ENCODE measurements at places on chromosomes 4 and X.

- no peak for DNase-seq
These were observed 225.0 kb downstream of the QDPR start for GRCh38 chr4:17286752-17287460.

DNA sequence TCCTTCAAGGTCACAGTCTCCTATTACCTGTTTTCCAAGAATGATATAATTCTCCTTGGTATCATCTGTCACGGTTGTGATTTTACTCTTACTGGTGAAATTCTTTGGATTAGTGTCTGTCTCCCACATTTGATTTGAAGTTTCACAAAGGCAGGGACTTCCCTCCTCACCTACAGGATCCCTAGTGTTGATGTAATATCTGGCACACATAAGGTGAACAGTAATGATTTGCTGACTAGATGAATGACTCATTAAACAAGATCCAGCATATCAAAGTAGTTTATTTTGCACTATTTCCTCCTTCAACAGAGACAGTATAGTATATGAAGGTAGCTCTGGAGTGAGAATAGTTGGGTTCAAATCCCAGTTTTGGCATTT is 135.3 kb upstream of the IL1RAPL2 start:
- DNase-seq, result no peak

DNA sequence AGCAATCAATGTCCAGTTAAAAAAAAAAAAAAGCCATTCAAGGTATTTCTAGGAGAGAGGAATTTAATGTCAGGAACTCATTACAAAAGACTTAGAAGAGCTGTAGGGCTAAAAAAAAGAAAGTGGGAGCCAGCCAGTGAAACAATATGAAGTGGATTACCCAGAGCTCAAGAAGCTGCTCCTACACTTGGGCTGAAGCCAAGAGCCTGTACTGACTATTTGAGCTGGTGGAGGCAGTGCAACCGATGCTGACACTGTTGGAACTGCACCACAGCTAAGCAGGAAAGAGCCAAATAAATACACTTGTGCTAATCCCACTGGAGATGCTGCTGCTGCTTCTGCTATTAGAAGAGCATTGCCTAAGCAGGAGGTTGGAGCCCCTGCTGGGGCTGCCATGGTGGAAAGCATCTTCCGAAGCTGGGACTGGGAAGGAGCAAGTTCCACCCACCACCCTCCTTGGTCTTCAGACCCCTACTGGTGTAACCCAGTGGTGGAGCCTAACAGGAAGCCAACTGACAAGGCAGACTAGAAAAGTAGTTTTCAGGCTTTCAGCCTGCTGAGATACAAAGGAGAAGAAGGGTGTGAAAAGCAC is 65.4 kb downstream of the CXXC4 start:
- no peak for DNase-seq

GRCh38 chr4:172843192-172843591 is 325.4 kb upstream of the GALNT7 start:
- no peak for DNase-seq

GRCh38 chr4:8599657-8600056 is 7.1 kb downstream of the CPZ start:
- DNase-seq, result no peak

- DNase-seq, result peak; percentile 80
These were observed at the start of gene JAKMIP1 for GRCh38 chr4:6200011-6200921. JAKMIP1 (minus strand) TSS chr4:6200549; CDS start chr4:6112850, 87,699 bp downstream.

GRCh38 chr4:172412851-172413580 is 599.8 kb downstream of the GALNTL6 start:
- DNase-seq, result no peak

GRCh38 chr4:78418406-78418805 is 133.2 kb upstream of the ANXA3 start:
- no peak for DNase-seq

GRCh38 chr4:100168521-100168920 is 21.7 kb downstream of the DDIT4L start:
- no peak for DNase-seq

- peak; percentile 41 for DNase-seq
These were observed 64.7 kb downstream of the NBDY start for GRCh38 chrX:56793521-56794320.

DNA sequence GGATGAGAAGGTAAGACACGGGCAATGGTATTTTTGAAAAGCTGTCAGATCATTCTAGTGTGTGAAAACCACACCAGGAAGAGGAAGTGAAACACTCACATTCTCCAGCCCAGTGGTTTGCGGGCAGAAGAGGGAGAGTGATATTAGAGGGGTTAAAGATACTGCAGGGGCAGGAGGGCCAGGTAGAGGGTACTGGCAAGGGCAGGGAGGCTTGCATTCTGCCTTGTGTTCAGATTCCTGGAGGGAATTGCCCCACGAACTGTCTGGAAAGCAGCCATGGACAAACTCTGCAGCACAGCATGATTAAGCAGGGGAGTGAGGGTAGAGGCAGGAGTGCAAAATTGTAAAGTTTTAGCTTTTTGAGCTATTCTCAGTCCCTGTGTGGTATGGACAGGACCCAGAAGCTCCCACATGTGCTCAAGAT is 30.9 kb downstream of the NIPAL1 start:
- no peak for DNase-seq

All from ureter (tissue), 1 donor.